Foreskin melanocyte (primary cell): ENCODE measurements at places on chromosomes 4 and X.
A peak's percentile ranks its signal among the peaks of the same experiment; 100 is the strongest.

DNA sequence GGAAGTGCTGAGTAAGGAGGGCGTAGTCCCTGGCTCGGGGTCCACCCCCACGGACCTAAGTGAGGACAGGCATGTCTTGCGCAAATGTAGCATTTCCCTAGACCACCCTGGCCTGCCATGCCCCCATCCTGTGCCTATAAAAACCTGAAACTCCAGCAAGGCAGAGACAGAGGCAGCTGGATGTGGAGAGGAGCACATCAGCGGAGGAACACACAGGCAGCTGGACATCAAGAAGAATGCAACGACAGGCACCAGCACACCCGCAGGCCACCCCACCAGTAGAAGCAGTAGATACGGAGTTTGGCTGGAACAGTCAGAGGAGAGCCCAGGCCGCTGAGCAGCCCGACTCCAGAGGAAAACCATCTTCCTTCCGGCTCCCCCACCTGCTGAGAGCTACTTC lies 345.9 kb downstream of the FSTL5 start:
- no peak for DNase-seq

- no peak for DNase-seq
Observed at GRCh38 chr4:133268205-133268604, 119.1 kb downstream of the PCDH10 start.

GRCh38 chr4:794900-795725 lies 30.8 kb downstream of the CPLX1 start:
- DNase-seq, result no peak

DNA sequence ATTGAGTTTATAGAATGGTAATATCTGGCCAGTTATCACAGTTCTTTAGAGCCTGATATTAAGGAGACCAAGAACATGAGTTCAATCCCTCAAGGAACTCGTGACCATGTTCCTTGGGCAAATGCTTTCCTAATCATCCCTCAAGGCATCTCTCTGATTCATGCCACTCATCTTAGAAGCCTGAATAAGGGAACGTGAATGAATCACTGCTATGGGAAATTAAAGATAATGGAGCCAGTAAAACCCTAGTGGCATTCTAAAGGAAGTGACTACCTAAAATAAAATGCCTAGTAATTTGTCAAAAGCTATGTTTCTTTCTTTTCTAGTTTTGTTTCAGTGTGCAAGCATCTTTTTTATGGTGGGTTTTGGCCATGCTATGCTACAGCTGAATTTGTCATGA lies 1161.3 kb downstream of the C4orf33 start:
- peak; percentile 92 for DNase-seq

DNA sequence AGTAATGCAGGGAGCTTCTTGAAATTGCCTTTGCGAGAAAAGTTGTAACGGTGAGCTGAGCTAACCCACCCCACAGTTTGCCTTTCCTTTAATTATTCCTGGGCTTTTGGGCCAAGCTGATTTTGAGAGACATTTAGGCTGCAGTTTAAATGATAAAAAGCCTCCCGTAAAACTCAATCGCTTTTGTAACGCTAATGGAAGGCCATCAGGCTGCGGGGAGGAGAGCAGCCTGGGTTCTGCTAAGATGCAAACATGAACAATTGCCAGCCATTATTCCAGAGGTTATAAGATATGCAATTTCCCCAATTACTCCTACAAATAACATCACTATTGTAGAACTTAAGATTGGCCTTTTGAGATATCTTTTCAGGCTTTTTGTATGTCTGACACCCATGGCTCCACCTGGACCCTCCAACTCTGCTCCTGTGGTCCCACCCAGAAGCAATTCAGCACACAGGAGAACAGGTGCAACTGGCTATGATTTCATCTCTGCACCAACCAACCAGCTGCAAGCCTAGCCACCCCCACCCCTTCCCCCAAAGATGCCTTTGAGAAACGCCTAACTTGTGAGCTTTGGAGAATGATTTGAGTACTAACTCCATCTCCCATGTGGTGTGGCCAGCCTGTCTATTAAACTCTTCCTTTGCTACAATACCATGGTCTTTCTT lies 108.2 kb upstream of the FAM9C start:
- no peak for DNase-seq

- peak; percentile 33 for DNase-seq
Observed at GRCh38 chr4:127732623-127733328, 2.6 kb downstream of the SLC25A31 start.

DNA sequence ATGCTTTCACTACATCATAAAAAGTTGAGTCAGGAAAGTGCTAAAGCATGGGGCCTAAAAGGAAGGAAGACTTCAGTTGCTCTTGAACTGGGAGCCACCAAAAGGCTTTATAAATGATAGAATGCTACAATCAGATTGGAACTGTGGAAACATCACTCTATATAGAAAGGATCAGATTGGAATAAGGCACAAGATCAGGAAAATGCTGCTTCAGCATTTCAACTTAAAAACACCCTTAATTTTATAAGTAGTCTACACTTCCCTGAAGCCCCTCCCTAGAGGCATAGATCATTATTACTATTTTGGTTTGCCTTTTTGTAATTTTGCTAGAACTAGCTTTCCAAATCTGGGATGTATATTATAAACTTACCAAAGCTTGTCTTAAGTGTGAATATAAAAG lies 170.7 kb downstream of the FANCB start:
- DNase-seq, result no peak

GRCh38 chr4:170106900-170107299 lies 17.1 kb upstream of the AADAT start:
- DNase-seq, result no peak

- DNase-seq, result no peak
Observed at GRCh38 chr4:158845311-158846041, 76.7 kb downstream of the FNIP2 start.

DNA sequence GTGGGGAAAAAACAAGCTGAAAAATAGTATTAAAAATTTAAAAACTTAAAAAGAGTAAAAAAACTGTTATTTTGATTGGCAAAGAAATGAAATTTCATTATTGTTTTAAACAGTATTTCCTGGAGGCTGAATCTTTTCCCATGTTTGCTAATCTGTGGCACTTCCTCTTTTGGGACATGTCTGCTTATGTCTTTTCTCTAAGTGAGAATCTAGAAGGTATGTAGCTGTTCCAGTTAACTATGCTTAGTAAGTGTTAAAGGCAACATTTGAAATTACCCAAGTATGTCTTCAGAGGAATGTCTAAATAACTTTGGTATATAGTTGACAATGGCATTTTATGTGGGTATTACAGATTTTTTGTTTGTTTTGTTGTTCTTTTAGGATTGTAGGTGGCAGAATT lies 81.6 kb upstream of the TBC1D9 start:
- DNase-seq, result no peak

DNA sequence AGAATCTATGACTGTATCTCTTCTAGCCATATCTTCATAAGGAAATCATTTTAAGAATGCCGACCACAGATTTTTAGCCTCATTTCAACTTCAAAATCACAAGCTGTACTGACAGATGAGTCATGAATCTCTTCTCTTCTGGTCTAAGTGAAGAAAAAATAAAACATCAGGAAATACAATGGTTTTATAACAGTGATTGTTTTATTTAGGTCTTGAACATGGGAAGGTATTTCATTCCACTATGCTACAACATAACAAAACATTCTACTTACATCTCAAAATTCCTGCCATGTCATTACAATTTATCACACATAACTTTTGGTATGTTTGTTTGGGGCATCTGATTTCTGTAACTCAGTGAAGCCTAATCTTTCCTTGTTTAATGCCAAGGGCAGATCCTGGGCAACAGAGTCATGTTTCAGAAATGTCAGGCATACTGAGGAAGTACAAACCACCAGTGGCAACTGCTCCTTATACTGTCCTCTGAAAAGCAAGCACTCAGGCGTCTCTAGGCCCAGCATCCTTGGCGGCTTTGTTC lies 325.0 kb downstream of the PDHA2 start:
- peak; percentile 68 for DNase-seq
